ENCODE measurements at places on chromosomes 3 and 15.

- no peak for DNase-seq
These were observed 50.3 kb upstream of the CHRNB4 start for GRCh38 chr15:78691167-78691850.

GRCh38 chr3:152280539-152280938 is 11.8 kb downstream of the MBNL1 start:
- no peak for DNase-seq

GRCh38 chr3:30319713-30320112 is 286.7 kb upstream of the TGFBR2 start:
- DNase-seq: no peak

DNA sequence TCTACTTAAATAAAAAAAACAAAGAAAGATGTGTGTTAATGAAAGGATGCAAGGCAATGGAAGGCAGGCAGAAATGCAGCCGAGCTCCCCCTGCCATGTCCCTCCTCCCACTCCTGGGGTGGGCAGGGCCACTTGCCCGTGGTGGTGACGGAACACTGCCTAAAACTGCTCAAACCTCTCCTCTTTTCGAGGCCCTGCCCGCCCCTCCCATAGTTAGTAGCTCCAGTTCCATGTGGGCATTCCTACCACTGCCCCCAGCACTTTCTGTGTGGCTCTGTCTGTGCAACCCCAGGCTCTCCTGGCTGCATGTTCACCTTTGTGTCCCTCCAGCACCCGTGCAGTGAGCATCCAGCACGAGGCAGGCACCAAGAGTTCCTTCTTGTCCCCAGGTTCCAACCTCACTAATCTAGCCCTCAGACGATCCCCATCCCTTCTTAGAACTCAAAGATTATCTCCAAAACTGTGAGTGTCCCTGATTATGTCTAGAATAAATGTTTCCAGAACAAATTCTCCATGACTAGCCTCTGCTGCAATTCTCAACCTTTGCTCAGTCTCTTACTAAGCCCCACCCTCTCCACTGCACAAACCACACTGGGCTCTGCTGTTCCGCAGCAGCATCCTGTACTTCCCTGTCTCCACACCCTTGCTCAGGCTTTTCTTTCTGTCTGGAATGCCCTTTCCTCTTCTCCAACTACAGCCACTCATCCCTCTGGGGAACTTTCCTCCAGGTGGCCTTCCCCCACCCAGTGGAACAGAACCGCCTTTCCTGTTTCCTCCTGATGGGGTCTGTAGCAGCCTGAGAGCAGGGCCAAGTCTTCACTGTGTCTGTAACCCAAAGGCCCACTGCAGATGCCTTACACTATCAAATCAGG is 32.6 kb upstream of the SPTBN5 start:
- no peak for DNase-seq

DNA sequence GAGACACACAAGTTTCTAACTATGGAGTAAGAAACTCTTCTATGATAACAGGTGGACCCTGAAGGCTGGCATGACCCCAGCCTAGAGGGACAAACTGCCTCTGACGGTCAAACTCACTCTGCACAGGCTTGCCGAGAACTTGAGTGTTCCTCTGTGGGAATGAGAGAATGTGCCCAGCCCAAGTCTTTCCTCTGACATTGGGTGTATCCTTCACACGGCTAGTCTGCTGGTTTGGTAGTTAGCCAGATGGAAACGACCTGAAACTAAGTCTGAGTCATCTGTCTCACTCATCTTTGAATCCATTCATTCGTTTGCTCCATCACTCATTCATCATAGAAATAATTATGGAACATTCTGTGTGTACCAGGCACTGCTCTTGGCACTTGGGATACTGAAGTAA is 198.4 kb downstream of the ATP10A start:
- DNase-seq: no peak

GRCh38 chr3:50111757-50112156 is 23.0 kb downstream of the RBM5 start:
- DNase-seq: no peak

- DNase-seq: no peak
These were observed 464.9 kb downstream of the MFSD1 start for GRCh38 chr3:159266779-159267178.

- DNase-seq: no peak
These were observed 348.6 kb upstream of the CDIN1 start for GRCh38 chr15:36230776-36231175.

GRCh38 chr3:131174752-131175151 is 148.1 kb downstream of the NEK11 start:
- no peak for DNase-seq

DNA sequence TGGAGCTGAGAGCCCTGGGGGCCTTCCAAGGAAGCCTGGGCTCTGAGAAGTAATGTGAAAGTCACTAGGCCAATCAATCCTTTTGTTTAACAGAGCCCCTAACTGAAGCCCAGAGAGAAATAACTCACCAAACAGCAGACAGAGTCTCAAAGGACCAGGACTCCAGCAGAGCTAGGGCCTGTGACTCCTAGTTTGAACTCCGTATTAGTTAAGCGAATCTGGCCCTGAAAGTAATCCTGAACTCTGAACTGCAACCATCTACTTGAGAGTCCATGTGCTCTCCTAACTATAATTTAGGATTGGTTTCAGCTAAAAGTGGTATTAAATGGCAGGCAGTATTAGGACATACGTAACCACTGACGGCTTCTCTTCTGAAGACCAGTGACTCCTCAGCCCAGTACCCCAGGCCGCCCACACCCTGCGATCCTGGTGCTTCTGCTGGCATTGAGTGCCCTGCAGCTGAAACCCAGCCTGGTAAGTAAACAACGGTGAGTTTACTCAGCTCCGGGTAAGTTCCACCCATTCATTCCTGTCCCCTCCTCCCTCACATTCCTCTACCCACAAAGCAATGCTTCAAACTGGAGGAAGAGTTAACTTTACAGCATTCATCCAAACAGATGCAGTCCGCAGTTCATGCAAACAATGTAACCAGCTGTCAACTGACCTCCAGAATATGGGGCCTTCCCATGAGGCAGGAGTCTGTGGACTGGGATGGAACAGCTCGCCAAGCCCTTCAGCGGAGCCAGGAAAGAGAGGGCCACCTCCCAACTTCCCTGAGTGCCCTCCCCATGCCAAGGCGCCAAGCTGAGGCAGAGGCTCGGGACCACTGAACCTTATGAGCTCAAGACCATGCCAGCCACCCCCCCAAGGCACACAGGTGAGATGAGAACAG is 7.3 kb downstream of the MYO5C start:
- DNase-seq: no peak

GRCh38 chr3:42668413-42668760 is 14.9 kb downstream of the ZBTB47 start:
- peak; percentile 57 for DNase-seq

- peak; percentile 63 for DNase-seq
These were observed 61.6 kb upstream of the RYK start for GRCh38 chr3:134312072-134312872.

DNA sequence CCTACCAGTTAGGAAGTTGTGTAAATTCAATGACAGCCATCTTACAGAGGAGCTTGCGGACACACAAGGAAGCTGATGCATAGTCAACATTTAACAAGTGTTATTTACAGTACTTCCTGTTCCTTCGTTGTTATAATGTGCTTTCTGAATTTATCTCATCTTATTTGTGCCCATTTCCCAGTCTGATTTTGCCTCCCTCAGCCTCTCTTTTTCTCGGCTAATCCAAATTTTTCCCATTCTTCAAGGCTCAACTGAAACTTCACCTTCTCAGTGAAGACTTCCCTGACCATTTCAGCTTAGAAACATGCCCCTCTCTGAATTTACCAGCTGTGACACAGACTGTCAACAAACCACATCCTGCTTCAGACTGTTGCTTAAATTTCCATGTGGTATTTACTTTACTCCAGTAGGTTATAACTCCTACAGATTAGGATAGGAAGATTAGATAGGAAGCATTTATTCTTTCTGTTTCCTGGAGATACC is 55.7 kb upstream of the CP start:
- no peak for DNase-seq

DNA sequence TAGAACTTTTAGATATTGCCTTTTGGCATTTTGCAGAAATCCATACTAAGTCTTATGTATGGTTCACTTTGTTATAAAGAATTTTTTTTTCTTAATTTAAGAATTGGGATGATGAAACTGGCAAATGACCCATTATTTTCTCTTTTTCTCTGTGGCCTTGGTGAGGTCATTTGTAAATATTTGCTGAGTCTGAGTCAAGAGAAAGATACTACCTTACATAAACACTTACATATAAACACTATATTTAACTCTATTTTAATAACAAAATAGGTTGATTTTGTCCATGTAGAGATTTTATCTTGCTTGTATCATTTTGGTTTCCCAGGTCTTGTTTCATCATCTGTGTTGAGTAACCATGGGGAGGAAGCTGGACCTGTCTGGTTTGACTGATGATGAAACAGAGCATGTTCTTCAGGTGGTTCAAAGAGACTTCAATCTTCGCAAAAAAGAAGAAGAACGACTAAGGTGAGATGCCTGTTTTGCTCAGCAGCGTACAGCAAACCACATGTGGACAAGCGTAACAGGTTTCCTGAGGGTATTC is 91.1 kb downstream of the MYRIP start:
- no peak for DNase-seq

GRCh38 chr3:154122912-154123559 is 1.8 kb downstream of the ARHGEF26 start:
- DNase-seq: no peak

- no peak for DNase-seq
These were observed 72.9 kb downstream of the CD200 start for GRCh38 chr3:112405845-112406244.

- no peak for DNase-seq
These were observed 125.0 kb upstream of the TRIM42 start for GRCh38 chr3:140552898-140553297.

DNA sequence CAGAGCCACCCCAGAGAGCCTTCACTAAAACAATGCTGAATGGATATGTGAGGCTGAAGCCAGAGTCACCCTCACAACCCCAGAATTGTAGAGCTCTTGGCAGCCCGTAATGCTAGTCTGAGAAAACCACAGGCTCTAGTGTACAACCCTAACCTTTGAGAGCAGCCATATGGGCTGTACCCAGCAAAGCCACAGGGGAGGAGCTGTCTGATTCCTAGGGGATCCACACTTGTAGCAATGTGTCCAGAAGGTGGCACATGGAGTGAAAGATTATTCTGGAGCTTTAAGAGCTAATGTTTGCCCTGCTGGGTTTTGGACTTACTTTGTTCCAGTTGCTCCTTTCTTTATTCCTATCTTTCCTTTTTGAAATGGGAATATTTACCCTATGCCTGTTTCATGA is 626.8 kb downstream of the GRM7 start:
- no peak for DNase-seq

- DNase-seq: no peak
These were observed 191.5 kb downstream of the TP63 start for GRCh38 chr3:189822726-189823125.

- no peak for DNase-seq
These were observed 12.0 kb downstream of the LYSMD4 start for GRCh38 chr15:99721104-99721778.

Measured in left forelimb (tissue), 1 donor.